Fibroblast of the aortic adventitia (primary cell): ENCODE measurements at places on chromosomes 5 and 9.

GRCh38 chr5:39657943-39658342 lies 233.2 kb upstream of the DAB2 start:
- no peak for DNase-seq

DNA sequence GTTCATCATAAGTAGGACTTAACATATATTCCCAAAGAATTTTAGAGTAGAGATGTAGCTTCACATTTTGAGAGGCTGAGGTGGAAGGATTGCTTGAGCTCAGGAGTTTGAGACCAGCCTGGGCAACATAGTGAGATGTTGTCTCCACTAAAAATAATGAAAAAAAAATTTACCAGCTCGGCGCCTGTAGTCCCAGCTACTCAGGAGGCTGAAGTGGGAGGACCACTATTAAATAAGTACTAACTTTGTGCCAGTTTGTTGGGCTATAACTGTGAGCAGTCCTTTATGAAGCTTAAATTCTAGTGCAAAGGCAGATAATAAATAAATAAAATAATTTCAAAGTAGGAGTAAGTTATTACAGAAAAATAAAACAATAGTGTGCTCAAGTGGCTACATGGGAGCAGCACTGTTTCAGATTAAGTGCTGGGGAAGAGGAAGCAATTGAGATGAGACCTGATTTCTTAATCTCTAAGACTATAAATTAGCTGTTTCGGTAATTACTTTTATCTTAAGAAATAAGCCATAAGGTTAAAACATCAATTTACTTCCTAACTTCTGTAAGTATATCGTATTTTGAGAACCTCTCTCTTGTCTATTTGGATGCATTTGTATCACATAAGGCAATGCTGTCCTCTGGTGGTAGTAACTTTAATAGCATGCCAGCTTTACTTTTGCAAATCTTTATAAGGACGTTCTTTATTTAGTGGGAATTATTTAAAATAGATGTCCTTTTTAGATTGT lies 98.9 kb downstream of the CSNK1G3 start:
- DNase-seq = peak; percentile 87

DNA sequence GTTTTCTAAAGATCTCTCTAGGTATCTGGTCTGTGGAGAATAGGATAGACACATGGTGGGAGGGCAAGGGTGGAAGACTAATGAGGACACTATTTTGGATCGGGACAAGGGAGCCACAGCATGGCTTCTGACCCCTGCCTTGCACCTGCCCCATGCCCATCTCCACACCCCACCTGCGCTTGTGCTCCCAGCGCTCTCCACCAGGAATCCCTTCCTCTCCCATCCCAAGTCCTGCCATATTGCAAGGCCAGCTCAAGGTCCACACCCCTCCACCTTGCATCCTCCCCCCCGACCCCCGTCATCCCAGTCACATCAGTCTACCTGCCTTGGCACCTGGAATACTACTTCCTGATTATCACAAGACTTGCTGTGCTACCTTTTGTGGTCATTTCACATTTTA lies 44.2 kb upstream of the RETREG1 start:
- DNase-seq = no peak

DNA sequence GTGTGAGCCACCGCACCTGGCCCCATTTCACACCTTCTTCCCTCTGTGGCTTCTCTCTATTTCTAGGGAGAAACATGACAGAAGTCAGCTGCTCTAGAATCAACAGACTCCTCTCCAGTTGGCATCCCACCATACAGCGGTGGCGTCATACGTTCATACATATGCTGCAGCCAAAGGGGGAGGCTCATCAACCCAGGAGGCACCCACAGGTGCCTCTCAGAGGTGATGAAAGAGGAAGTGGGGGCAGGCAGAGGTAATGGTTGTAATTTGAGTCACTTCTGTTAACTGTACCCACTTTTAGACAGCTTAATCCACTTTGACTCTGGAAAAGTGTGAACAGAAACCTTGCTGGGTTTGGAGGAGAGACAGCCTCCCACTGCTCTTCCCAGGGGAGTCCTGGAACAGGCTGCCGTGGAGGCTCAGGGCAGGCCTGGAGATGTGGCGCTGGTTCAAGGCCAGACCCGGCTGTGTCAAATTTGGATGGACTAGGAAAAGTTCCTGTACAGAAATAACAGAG lies 47.3 kb upstream of the SUB1 start:
- peak; percentile 39 for DNase-seq

DNA sequence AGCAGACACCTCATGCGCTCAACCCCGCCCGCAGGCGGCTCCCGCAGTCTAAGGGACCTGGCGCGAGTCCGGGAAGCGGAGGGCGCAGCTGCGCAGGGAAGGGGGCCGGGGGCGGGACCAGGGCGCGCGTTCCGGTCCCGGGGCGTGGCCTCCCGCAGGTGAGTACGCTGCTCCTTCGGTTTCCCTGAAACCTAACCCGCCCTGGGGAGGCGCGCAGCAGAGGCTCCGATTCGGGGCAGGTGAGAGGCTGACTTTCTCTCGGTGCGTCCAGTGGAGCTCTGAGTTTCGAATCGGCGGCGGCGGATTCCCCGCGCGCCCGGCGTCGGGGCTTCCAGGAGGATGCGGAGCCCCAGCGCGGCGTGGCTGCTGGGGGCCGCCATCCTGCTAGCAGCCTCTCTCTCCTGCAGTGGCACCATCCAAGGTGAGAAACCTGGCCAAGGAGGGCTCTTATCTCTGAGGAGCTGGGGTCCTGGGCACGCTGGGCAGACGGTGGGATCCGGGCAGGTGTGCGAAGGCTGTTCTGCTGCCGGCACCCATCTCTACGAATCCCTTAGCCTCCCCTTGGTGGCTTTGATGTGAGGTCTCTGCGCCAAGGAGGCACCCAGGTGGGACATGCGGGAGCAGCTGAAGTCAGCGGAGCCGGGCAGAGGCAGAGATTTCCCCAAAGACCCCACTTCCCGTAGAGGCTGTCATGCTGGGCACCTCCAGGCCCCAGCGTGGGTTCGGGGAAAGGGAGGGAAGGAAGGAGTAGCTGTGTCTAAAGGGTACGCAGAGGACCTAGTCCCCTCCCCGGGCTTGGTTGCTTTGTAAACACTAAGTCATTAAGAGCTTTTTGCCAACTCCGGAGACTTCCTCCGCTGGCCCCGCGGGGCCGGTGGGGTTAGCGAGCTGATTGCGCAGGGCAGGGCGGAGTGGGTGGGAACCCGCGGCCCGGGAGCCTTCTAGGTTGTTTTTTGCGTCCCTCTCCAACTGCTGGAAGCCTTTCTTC lies at the start of gene F2RL1:
F2RL1 (plus strand) TSS at position 187 of the 988 bp plus-strand sequence; CDS start at position 340, 153 bp downstream.
- DNase-seq = peak; percentile 61

- no peak for DNase-seq
These were observed 6.5 kb downstream of the SLC35A4 start for GRCh38 chr5:140571105-140571504.

- no peak for DNase-seq
These were observed 19.9 kb downstream of the DTWD2 start for GRCh38 chr5:118968406-118968911.

- DNase-seq = peak; percentile 89
These were observed 59.7 kb downstream of the GNA14 start for GRCh38 chr9:77588271-77588937.

DNA sequence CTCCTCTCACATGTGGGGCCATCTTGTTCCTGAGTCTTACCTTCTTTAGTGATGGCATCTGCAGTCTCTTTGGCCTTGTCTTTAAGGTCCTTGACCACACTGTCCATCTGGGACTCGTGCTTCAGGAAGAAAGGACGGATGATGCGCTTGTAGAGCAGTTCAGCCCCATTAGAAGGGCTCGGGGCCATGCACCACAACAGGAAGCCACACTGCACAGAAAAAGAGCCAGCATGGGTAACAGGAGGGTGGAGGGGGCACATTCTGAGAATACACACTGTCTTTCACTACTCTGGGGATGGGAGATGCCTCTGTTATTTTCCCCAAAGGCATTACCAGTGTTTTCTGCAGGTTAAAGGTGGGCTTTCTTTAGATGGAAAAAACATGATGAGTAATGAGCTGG lies 25.9 kb downstream of the SRP19 start:
- DNase-seq = no peak

GRCh38 chr5:92505925-92506324 lies 1075.1 kb downstream of the NR2F1-AS1 start:
- peak; percentile 25 for DNase-seq

- no peak for DNase-seq
These were observed 25.3 kb upstream of the ADAMTS2 start for GRCh38 chr5:179370490-179371120.

DNA sequence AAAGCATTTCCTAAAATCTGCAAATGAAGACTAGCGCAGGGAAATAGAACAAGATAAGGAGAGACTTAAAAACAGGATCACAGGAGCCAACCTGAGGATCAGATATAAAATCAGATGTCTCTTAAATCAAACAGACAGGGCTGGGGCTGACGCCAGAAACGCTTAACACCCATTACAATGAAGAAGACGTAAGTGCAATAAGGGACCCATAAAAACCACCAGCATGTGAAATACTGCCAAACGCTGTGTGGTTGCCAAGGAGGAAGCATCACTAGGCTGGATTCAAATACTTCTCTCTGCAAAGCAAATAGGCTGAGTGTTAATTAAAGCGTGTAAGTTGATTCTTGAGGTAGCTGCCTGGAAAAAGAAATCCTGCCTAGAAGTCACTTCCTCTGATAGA lies 74.4 kb upstream of the ATP10B start:
- DNase-seq = no peak

DNA sequence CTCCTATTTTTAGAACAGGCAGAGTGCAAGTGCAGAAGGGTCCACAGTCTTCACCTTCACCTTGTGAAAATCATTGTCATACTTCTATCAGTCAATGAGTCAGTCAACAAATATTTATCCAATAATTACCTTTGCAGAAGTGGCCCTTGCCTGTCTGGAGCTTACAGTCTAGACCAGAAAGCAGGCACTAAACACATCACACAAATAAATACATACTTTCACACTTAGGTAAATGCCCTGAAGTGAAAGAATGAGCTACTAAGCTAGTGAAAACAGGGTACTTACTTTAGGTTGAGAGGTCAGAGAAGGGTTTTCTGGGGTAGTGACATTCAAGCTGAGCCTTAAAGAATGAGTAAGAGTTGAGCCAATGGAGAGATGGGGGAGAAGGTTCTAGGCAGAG lies 421.9 kb upstream of the ADAMTSL1 start:
- no peak for DNase-seq

GRCh38 chr5:45101146-45101545 lies 292.4 kb downstream of the MRPS30 start:
- DNase-seq = no peak
